ENCODE measurements at places on chromosomes 12 and 14.
A peak's percentile ranks its signal among the peaks of the same experiment; 100 is the strongest.

DNA sequence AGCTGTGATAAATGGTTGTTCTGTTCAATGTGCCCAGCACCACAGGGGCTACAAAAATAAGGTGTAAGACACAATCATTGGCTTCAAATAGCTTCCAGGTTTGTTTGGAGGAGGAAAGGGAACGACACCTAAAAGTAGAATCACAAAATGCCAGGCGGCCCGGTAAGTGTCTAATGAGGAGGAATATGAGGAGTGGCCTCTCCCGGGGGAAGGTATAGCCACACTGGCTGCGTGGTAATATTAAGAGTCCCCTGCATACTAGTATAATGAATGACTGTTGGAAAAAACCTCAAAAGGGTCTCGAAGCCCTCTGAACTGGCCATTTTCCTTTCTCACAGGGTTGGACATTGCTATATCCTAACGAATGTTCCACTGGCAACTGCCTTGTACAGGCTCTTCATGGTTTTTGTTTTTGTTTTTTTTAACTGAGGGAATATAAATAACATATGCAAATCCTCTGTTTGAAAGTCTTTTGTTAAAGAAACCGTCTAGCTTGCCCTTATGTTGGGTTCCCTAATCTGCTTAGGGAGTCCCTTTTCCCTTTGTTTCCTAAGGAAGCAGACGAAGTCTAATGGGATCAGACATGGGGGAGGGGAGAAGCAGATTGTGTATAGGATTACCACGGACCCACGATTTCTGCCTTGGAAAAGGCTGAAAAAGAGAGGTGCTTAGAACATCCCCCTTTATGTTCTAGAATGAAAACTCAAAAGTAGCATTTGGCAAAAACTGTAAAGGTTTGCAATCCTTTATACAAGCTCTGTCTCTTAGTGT is 4.2 kb downstream of the CCDC60 start:
- no peak for DNase-seq

GRCh38 chr12:13451776-13452175 is 255.2 kb downstream of the EMP1 start:
- DNase-seq = no peak

DNA sequence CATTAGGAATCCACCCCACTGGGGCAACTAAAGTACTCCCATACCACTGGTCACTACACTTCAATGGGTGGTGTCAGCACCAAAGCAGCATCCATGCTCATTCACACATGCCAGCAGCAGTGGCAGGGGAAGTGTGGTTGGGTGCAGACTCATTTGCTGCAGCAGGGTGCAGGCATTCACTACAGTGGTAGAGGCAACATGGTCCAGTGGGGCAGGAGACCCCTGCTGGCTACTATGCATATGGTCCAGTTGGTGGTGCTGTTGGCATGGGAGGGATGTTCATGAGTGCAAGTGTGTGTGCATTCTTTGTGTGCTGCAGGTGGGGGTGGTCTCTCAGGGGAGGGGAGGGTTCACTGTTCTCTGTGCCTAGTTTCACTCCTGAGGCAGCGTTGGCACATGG is 908.4 kb upstream of the NOVA1 start:
- no peak for DNase-seq

- DNase-seq = no peak
Measured at GRCh38 chr12:91215940-91216454, 33.4 kb upstream of the DCN start.

GRCh38 chr14:85366226-85366625 is 163.7 kb upstream of the FLRT2 start:
- no peak for DNase-seq

- DNase-seq = no peak
Measured at GRCh38 chr14:95250936-95251335, 68.8 kb downstream of the CLMN start.

DNA sequence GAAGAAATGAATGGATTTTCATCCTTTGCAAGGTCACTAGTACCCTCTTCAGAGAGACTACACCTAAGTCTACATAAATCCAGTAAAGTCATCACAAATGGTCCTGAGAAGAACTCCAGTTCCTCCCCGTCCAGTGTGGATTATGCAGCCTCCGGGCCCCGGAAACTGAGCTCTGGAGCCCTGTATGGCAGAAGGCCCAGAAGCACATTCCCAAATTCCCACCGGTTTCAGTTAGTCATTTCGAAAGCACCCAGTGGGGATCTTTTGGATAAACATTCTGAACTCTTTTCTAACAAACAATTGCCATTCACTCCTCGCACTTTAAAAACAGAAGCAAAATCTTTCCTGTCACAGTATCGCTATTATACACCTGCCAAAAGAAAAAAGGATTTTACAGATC is 40.8 kb downstream of the SPATA7 start:
- no peak for DNase-seq

DNA sequence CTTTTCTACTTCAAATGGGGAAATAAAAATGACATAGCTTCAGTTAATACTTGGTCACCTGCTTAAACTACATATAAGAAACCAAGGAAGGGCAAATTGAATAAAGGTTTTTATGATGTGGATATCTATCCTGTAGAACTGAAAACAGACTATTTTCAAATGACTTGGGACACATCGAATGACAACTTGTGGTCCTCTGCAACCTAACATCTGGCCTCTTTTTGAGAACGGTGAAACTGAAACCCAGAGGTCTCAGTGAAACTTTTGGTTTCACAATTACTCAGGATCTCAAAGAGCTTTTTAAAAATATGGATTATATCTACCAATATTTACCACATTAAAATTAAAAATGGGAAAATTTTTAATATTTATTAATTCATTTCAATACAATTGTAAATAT is 65.2 kb downstream of the PPP2R5E start:
- DNase-seq = no peak

- peak; percentile 52 for DNase-seq
Measured at GRCh38 chr12:6167327-6168280, 32.6 kb upstream of the CD9 start.

DNA sequence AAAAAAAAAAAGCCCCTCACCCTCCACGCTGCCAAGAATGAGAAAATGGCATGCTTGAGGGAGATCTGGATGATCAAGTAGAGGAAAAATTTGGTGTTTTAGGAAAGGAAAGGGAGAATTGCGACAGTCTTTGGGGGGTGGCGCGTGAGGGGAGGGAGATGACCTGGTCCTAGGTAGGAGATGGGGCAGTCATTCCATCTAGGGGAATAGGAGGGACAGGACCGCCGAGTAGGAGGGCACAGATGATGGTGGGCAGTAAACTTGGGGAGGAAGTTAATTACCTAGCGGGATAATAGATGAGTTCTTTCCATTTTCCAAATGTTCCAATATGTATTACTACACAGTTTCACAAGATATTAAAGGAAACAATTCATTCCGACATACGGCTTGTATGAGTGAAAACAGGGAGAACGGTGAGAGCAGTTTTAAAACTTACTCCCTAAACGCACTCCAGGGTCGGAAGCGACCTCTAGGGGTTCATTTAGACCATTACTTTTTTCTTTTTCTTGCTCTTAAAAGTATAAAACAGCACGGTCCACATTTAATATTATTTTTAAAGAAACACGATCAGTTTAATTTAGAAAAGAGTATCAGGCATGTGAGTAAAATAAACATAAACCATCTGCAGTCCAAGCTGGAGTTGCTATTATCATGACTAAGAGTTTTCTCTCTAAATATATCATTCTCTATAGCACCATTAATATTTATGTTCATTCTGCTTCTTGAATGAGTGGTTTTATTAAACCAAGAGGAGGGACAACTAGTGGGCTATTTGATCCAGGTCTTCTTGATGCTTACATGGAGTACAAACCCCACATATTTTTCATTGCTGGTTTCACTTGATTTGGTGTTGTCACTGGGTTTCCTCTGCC is 3.0 kb upstream of the FNTB start:
- DNase-seq = no peak

DNA sequence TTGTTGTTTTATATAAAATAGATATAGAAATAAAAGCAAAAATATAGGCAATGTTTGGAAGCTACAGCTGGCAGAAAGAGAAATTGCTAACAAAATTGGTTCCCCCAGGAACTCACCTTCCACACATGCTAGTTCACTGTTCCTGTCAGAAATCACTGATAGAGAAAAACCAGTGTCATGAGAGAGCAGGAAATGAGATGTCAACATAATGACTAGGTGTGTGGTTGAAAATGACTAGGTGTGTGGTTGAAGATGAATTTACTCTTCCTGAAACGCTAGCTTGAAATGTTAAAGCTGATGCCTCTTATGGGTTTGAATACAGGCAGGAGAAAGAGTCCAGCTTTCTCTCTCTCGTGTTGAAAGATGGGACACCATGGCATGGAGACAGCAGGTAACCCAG is 216.3 kb downstream of the C12orf42 start:
- DNase-seq = no peak

- no peak for DNase-seq
Measured at GRCh38 chr12:104583301-104583700, 126.6 kb downstream of the CHST11 start.

DNA sequence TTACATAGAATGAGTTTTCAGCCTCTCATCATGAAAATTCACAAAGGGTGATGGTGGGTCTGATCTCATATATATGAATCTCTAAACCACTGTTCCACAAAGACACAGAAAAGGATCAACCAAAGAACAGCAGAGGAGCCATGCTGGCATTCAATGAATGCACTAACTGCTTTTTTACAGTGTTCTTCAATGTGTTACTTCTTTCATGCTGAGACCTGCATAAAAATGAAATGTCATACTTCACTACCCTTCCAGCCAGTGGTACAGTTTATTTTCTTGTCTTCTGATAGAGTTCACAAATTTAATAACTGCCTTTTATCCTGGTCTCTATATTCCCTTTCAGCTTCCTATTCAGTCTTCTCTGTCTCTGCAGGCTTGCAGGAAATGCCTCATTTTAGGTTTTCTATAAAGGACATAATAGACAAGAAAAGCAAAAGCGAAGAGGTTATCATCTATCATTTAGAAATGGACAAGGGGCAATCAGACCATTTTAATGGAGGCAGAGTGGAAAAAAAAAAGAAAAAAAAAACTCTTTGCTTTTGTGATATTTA is 836.7 kb upstream of the FOXG1 start:
- no peak for DNase-seq

- no peak for DNase-seq
Measured at GRCh38 chr12:31234955-31235867, 90.7 kb downstream of the SINHCAF start.

GRCh38 chr14:90509403-90509802 is 112.6 kb downstream of the CALM1 start:
- no peak for DNase-seq

GRCh38 chr12:99976762-99977161 is 8.0 kb downstream of the ANKS1B start:
- DNase-seq = no peak

GRCh38 chr12:113906411-113907200 is 59.5 kb downstream of the RBM19 start:
- DNase-seq = no peak

DNA sequence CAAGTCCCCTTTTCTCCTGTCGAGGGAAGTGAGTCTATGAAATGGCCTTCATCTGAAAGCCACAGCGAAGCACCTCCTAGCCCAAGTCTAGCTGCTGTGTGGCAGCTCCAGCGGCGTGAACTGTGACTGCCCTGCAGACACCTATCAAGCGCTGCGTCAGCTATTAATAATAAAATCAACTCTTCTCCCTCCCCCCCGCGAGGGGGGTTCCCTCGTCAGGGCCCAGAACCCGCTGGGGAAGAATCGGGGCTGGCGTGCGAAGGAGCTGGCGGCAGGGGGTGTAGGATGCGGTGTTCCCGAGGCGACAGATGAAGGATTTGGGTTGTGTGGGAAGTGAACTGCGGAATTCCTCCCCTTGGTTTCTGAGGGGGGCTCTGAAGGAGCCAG is 662 bp upstream of the ATP2A2 start:
- DNase-seq = peak; percentile 21
